ENCODE measurements at places on chromosomes 2 and 18.

GRCh38 chr2:101516823-101517690 lies 42.1 kb upstream of the RFX8 start:
- DNase-seq = peak; percentile 8

DNA sequence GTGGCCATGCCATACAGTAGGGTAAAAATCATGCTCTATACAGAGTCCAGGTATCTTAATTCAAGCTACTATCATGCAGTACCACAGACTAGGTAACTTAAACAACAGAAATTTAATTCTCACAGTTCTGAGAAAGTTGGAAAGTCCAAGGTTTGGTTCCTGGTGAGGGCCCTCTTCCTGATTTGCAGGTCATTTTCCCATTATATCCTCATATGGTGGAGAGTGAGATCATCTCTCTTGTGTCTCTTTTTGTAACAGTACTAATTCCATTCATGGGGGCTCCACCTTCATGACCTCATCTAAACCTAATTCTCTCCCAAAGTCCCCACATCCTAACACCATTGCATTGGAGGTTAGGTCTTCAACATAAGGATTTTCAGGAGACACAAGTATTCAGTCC lies 335.0 kb upstream of the ACVR2A start:
- DNase-seq = no peak

GRCh38 chr2:112996635-112997034 lies 8.6 kb upstream of the IL36A start:
- peak; percentile 20 for DNase-seq

DNA sequence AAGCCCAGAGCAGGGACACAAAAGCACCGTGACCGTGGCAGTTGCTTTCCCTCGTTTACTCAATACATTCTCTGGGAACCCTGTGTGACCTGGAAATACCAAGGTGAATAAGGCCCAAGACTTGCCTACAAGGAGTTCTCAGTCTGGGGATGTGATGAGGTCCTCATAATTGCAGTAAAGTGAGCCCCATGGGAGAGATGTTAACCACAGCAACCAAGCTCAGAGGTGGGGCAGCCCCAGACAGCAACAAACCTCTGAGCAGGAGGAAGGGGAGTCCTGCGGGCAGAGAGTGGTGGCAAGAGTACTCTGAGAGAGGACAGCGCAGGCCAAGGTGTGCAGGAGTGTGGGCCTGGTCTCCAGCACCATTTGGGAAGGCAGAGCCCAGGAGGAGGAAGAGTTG lies 91.6 kb downstream of the TTC32 start:
- no peak for DNase-seq

DNA sequence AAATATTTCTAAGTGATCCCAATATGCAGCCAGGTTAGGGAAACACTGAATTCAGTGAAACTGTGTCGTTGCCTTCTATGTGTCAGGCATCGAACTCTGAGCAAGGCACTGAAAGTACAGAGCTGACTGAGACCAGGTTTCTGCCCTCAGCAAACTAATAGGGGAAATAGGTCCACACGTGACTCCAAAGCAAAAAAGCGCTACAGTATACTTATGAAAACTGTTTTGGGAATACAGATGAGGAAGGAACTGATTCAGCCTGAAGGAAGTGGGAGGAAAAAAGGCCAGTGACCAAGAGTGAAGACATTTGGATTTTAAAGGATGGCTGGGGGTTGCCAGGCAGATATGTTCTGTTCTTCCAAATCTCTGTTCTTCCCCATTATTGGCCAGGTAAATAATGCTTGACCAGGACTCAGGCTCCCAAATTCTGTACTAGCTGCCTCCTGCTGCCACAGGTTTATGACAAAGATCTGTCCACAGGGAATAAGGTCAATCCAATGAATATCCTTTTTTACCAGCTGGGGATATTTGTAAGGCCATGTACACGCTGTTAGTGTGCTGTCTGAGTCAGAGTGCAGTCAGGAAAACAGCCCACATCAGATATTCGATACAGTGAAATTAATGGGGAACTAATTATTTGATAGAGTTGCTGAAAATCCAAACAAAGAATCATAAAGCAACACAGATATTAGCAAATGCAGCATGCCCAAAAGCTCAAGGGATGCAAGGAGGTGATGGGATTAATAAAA lies 24.5 kb upstream of the INPP4A start:
- no peak for DNase-seq

DNA sequence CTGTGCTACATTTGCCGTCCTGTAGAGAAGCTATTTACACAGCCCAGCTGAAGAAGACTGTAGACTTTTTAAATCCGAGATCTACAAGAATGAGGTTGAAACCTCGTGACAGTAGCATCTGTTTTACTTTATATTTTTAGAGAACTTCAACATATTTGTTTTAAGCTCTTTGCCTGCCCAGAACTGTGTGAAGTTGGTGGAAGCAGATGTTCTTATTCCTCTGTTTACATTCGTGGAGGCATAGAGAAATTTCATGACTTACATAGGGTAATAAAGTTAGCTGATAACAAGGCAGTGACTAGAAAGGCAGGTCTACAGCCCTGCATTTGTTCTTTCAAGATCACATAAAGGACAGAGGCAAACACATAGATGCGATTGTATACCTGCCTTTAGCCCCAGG lies 47.0 kb upstream of the MAP3K20 start:
- no peak for DNase-seq

- DNase-seq = no peak
Observed at GRCh38 chr2:232386490-232386739, 7.9 kb downstream of the ALPP start.

DNA sequence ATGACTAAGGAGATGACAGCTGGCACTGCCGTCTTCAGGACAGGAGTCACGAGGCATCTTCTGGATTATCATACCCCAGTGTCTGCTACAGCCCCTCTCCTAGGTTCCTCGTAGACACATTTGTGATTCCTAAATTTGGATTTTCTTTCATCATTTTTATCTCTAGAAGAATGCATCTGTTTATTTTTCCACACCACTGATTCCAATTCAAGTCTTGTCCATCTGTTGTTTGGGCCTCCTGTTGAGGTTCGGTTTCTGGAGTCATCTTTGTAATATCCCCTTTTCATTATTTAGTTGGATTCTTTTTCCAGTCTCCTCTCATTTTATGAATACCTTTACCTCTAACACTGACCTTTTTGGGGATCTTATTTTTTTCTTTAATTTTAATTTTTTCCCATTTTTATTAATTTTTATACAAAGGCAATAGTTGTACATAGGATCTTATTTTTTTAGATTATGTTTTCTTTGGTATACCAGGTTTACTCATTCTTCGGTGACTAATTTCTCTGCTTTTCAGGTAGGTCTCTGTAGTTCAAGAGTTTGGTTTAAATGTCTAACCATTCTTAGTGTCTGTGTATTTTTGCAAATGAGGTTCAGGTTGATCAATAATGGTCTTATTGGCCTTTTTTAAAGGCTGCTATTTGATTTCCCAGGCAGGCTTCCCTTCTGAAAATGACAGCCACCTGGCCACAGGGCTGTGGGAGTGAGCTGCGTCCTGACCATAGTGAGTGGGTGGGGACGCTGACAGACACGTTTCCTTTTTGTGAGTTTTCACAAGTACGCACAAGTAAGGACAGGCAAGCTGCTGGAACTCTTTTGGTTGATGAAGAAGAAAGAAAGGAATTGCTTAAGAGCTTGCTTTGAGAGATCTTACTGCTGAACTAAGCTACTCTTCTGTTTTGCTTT lies 34.5 kb downstream of the FARP2 start:
- peak; percentile 2 for DNase-seq

- DNase-seq = no peak
Observed at GRCh38 chr18:45686891-45687611, 36.9 kb upstream of the SLC14A1 start.

DNA sequence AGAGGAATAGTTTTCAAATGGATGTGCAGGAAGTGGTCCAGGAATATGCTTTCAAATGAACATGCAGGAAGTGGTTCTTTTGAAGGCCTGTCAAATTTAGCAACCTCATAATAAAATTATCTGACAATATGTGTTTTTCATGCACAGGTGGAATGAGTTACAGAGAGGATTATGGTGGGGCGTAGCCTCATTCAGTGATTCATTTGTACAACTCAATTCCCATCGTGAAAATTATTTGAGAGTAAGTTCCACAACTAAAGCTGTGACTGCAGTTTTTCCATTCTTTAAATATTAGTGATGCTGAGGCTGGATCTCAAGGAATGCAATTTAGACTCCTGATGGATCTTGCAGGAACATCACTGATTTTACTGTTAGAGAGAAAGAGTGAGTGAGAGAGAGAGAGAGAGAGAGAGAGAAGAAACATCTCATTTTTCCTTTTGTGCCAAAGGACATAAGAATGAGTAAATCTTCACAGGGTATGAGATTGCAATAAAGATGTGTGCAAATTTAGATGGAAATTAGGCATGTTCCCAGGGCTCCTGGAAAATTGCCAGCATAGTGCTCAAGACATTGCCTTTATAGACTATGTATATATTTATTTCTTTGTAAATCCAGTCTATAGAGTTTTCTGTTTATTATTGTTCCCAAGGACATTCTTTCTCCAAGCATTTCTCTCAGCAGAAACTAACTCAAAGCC lies 394.9 kb upstream of the ZEB2 start:
- no peak for DNase-seq

GRCh38 chr2:111216811-111217652 lies 96.3 kb downstream of the BCL2L11 start:
- no peak for DNase-seq

GRCh38 chr18:21300908-21301200 lies 58.8 kb downstream of the GREB1L start:
- DNase-seq = no peak

GRCh38 chr2:54570925-54571694 lies 115.0 kb downstream of the SPTBN1 start:
- DNase-seq = peak; percentile 73

GRCh38 chr2:219844401-219845091 lies 217.1 kb downstream of the SLC4A3 start:
- DNase-seq = no peak

GRCh38 chr2:150129921-150130575 lies 357.4 kb downstream of the RND3 start:
- no peak for DNase-seq

DNA sequence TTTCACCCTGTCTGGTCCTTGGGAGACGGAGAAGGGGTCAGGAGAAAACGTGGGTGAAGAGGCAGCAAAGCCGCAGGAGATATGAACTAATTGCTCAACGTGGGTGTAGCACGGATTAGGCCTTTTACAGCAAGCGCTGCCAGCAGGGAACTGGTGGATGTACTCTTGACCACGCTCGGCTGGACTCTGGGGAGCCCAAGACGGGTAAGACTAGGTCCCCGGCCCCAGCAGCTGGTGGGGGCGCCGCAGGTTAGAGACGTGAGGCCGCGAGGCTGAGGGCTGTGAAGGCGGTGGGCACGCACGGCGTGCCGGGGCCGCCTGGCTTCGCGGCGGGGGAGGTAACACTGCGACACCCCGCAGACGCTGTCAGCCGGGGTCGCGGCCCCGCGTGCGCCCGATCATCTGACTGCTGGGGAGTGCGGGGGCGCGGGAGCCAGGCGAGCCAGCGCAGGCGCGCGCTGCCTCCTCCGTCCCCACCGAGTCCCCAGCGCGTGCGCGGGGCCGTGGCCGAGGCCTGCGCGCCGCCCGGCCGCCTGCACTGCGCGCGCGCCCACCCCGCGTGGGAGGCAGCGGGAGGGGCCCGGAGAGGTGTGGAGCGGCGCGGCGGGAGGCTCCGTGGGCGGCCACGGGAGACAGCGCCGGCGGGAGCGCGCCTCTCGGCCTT lies at the start of gene CLIP4:
TSS of gene CLIP4 (plus strand) at position 470 of the 664 bp plus-strand sequence. CDS start 5,974 bp downstream, outside the sequence.
- peak; percentile 20 for DNase-seq

GRCh38 chr18:30860741-30861140 lies 181.8 kb downstream of the DSC3 start:
- no peak for DNase-seq

DNA sequence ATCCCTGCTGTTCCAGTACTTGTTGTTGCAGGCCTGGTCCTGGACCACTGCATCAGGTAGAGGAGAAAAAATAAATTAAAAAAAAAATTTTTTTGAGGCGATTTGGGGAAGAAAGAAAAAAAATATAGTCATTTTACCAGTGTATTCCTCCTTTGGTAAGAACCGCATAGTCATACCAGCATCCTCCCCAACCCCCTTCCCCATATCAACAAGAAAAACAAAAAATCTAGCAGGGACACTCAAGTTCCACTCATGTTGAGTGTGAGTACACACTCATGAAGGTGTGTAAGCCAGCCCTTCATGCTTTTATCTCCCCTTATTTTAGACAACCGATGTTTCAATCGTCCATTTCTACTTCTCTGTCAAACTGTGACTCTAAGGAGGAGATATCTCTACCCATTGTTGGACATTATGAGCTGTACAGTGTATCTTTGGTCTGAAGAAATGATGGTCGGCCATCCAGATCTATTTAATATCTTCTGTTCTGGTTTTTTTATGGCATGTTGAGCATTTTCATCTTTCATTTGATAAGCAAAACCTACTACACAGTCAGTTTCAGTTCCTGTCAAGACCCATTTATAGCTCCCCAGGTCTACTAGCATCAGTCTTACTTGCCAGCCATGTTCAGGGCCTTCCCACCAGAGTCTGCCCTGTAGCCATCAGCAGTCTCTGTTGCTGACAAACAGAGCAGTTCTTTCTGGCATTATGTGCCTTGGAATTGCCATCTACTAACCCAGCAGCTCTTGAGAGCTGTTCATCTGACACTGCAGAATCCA lies 20.0 kb downstream of the ELP2 start:
- DNase-seq = no peak

- DNase-seq = no peak
Observed at GRCh38 chr2:102618452-102619413, 620 bp upstream of the SLC9A2 start.

DNA sequence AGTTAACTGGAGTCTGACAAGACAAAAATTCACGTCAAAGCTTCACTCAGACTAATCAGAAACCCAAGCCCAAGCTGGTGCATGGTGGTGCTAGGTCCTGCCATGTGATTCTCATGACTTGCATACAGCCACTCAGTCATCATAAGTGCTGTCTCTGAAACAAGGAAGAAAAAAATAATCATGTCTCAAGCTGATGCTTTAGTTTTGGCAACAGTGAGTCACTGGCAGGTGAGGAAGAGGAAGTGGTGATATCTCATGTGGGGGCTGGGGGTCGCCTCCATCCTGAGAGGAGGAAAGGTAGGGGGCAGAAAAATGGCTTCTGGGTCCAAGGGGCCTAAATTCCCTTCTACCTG lies 136.3 kb downstream of the TMEM163 start:
- DNase-seq = no peak

DNA sequence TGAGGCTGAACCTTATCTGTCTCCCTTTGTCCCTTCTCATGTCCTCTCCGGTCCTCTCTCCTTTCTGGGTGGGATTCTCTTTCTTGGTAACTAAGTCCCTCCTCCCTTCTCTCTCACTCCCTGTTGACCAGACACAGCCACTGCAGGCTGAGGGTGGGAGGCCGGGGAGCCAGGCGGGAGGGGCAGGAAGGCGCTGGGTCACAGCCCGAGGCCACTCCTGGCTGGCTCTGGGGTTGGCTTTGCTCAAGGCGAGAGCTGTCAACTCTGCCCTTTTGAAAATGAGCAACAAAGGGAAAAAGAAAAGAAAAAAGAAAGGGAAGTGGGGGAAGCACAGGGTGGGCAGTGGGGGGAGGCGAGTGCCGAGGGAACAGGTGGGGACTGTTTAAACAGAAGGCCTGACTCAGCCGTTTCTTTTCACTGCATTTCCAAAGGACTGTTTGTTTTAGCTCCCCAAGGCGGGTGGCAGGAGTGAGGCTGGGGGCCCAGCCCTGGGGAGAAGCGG lies 70.5 kb upstream of the IGFBP5 start:
- no peak for DNase-seq

Measured in stimulated activated CD4-positive, alpha-beta T cell treated with anti-CD3 and anti-CD28 coated beads, Interleukin-12 subunit alpha, Interleukin-12 subunit beta, amount 100 ng/mL, for 48 hours (primary cell).